Activated naive CD4-positive, alpha-beta T cell treated with anti-CD3 and anti-CD28 coated beads, Interleukin-2, amount 10 ng/mL, durations not matched to agents 7 days and 5 days (primary cell): ENCODE measurements at places on chromosomes 7 and 10.

DNA sequence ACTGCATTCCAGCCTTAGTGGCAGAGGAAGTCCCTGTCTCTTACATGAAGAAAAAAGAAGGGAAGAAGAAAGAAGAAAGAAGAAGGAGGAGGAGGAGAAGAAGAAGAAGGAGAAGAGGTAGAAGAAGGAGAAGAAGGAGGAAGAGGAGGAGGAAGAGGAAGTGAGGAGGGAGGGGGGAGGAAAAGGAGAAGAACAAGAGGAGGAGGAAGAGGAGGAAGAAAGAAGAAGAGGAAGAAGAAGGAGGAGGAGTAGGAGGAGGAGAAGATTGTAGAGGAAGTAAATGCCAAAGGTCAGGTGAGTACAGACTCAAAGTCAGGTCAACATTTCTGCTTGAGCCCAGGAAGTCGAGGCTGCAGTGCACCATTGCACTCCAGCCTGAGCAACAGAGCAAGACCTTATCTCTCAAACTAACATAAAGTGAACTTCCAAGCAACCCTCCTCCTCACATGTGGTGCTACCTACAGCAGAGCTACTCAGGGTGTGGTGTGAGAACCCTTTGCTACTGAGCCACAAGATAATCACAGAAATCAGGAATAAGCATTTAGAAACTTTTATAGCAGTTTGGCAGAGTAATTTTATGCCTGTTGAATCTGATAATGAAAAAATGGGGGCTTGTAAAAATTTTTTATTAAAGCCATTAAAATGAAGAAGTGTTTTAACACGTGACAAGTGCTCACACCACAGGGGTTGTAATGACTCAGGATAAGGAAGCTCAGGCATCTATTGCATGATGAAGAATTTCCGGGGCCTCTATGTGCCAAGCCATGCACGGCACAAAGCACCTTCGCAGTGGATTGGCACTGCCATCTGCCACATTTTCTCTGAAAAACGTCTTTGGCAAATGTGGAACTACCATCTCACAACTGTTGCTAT lies 224.9 kb upstream of the AUTS2 start:
- DNase-seq, result no peak

GRCh38 chr7:42869131-42870020 lies 42.5 kb downstream of the C7orf25 start:
- no peak for DNase-seq

- DNase-seq, result no peak
Observed at GRCh38 chr7:44626620-44627019, 20.2 kb downstream of the OGDH start.

- DNase-seq, result no peak
Observed at GRCh38 chr10:77490534-77491314, 146.9 kb downstream of the KCNMA1 start.

GRCh38 chr10:6987536-6987945 lies 407.5 kb upstream of the PRKCQ start:
- no peak for DNase-seq

- no peak for DNase-seq
Observed at GRCh38 chr10:116043861-116044260, 229.1 kb downstream of the GFRA1 start.
